ENCODE measurements at places on chromosomes 6 and 20. TPM values are rescaled to one million over a fixed set of nuclear protein-coding genes. Genes with fewer than 3 reads are reported as not detected.

The NKX2-4 gene
- not detected for total RNA-seq

DNA sequence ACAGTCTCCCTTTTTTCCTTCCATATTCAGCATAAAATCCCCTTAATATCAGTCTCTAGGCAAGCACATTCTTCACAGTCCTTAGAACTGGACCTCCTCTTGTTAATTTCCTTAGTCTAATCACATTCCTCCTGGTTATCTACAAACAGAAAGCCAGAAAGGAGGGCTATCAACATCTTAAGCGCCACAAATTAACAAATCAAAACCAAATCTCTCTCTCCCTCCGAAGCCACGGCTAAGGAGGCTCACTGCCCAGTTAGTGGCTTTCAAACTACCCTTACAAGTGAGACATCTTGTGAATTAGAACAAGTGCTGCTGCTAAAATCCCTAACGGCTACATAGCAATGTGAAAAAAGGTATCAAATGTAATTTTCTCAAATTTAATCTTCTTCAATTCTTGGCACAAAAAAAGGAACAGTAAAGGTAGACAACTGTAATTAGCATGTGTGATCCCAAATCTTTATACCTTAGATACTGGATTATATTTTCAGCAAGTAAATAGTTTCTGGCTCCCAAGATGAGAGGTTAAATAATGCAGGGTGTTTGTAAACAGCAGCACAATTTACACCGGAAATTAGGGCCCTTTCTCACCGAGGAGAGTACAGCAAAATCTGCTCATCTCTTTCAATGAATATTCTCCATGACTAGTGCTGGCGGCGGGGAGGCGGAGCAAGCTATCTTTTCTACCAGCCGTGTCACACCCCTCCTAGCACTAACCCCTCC is 1.4 kb upstream of the TRIM39 start:
- DNase-seq, result peak; percentile 92

- no peak for DNase-seq
These were observed 2.7 kb downstream of the HIVEP2 start for GRCh38 chr6:142942238-142942637.

The MYB gene
- total RNA-seq, result 2.6 TPM

- no peak for DNase-seq
These were observed 57.4 kb upstream of the FOXC1 start for GRCh38 chr6:1552296-1552761.

The YWHAB gene
- total RNA-seq, result 163 TPM

GRCh38 chr6:117601811-117602150 is 530 bp downstream of the GOPC start:
- DNase-seq, result no peak

DNA sequence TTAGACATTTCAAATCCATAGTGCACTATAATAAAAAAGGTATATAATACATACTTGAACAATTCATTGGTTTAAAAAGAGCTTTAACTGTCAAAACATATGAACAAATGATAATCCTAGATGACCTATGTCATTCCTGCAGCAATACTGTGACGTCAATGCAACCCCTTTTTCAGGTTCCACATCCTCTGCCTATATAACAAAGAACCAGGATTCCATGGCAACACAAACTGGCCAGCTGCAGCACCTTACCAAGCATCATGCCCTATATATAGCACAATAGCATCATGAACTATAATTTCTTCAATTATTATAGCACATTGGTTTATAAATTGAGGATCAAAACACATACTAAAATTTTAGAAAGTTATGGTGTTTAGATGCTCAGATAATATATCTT is 578 bp upstream of the PTCHD4 start:
- no peak for DNase-seq

GRCh38 chr20:33662172-33662571 is at the start of gene C20orf144:
C20orf144 (plus strand) TSS chr20:33662327; CDS start chr20:33662346, 19 bp downstream.
- DNase-seq, result no peak

The GNMT gene
- total RNA-seq, result 1.2 TPM

GRCh38 chr20:4546786-4547185 is 174.9 kb upstream of the PRND start:
- DNase-seq, result no peak

DNA sequence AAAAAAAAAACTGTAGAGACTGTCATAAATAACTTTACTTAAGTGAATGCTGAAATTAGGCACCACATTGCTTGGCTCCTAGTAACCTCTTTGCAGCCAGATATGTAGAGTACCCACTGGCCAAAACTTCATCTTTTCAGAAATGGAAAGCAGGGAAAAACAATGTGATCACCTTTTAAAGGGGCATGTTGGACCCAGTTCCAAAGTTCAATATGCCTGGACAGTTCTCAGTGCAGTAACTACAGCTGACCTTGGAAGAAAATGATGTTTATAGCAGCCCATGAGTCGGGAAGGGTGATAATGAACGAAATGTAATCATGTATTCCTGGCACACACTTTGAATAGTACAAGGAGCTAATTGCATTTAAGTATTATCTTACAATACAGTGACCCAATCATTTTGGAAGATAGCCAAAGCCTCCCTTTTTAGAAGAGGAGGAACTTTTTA is 93.6 kb upstream of the TAB2 start:
- DNase-seq, result no peak

The PBOV1 gene
- total RNA-seq, result not detected

DNA sequence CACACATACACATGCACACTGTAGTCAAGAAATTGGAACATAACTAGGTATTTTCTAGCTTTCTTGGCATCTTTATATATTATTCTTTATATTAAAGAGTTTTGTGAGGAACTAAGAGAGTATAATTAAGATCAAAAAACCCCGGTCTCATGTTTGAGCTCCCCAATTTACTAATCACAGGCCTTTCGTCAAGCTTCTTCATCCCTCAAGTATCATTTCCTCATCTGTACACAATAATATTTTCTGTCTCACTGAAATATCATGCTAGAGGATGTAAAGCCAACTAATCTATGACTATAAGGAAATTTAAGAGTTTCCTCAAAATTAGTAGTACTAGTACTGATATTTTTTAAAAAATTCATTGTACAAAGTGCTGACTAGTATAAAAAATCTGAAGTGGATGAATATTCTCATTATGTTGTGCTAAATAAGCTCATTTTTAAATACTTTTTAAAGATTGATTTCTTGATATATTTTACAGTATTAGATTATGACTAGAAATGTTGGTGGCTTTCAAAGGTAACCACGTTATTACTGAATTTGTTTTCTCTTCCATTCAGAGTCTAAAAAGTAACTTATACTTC is 28.0 kb downstream of the PEX3 start:
- no peak for DNase-seq

The TMEM244 gene
- total RNA-seq, result not detected

The THBD gene
- total RNA-seq, result 2.4 TPM

DNA sequence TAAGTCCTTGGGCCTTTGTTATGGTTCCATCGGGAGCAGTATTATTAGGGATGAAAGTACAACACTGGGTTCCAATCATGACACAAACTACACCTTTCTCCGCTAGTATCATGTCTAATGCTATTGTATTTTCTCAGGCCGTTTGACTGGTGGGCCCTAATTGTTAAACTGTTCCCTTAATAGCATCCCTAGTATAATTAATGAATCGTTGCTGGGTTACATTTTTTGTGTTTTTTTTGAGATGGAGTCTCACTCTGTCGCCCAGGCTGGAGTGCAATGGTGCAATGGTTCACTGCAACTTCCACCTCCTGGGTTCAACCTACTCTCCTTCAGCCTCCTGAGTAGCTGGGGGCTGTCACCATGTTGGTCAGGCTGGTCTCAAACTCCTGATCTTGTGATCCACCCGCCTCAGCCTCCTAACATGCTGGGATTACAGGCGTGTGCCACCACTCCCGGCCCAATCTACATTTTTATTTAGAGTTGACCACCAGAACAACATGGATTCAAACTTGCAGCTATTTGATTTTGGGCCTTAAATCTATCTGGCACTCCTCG is 4.1 kb upstream of the ZNFX1 start:
- no peak for DNase-seq

- no peak for DNase-seq
These were observed 436.9 kb upstream of the IMPG1 start for GRCh38 chr6:76509397-76509796.

GRCh38 chr6:169038691-169039090 is 215.0 kb downstream of the THBS2 start:
- no peak for DNase-seq

The TP53TG5 gene
- total RNA-seq, result 0.36 TPM

DNA sequence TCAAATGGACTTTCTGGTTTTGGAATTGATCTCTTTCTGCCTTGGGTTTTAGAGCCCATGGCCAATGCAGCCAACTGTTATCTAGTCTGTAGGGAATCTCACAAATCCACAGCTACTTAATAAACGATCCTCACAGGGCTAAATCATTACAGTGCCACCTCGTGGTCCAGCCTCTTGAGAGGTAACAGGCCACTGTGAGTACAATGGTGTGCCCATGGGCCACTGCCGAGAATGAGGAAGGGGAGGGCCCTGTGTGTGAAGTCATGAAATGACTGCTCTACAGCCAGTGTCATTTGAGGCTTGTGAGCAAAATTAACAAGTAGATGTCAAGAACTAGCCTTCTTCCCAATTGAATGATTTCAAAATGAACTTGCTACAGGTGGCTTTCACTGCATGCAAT is 54.3 kb upstream of the GMPR start:
- no peak for DNase-seq

The B3GALT4 gene
- 11.1 TPM for total RNA-seq

The BTNL2 gene
- not detected for total RNA-seq

DNA sequence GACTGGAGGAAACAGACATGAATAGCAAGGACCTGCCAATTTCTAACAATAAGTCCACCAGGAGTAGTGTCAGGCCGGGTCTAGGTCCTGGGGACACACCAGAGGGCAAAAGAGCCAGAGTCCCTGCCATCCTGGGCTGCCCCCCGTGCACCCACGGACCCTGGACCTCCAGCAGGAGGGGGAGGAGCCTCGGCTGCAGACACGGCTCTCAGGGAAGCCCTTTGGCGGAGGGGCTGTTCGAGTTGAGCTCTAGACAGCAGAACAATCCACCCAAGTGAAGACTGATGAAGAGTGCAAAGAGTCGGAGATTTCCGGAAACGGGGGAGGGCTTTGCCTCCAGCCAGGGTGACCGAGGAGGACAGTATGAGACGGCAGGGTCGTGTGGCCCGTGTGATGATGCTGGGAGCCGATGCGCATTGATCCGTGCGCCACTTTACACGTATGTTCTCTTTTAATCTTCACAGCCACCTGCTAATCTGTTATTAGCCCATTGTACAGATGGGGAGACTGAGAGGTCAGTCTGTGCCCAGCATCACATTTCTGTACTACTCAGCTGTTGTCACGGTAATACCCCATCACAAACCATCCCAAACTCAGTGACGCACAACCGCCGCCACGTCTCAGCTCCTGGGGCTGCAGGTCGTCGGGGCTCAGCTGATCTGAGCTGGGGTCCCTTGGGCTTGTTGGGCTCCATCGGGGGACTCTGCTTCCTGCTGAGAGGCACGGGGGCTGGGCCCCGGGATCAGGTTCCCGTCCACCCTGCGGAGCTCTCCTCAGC is 502.0 kb downstream of the PREX1 start:
- DNase-seq, result no peak

The ULBP3 gene
- 0.44 TPM for total RNA-seq

- no peak for DNase-seq
These were observed 235.7 kb downstream of the MYLK4 start for GRCh38 chr6:2514965-2515543.

DNA sequence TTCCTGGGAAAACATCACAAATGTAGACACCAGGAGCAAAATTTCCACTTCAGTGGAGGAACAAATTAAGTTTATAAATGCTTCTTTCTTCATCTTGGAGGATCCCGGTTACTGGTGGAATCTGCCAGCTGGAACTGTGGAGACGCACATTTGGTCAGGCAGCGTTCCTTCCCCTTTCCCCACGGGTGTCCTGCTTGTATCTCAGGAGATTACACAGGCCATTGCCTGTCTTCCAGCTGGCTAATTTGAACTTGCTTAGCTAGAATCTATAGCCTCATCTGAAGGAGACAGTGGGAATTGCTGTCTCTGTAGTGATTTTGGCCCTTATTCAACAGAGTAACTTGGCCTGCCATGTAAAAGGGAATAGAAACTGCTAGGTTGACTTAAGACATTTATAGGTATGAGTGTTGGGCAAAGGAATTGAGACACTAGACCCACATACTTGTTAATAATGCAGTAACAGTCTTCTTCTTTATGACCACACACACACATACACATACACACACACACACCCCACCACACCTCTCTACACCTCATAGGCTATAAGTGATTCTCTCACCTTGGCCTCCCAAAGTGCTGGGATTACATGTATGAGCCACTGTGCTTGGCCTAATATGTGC is 34.4 kb downstream of the TSBP1 start:
- no peak for DNase-seq

GRCh38 chr6:167279766-167280446 is 11.2 kb upstream of the UNC93A start:
- no peak for DNase-seq

The PAX1 gene
- total RNA-seq, result not detected

The SMOC2 gene
- not detected for total RNA-seq

DNA sequence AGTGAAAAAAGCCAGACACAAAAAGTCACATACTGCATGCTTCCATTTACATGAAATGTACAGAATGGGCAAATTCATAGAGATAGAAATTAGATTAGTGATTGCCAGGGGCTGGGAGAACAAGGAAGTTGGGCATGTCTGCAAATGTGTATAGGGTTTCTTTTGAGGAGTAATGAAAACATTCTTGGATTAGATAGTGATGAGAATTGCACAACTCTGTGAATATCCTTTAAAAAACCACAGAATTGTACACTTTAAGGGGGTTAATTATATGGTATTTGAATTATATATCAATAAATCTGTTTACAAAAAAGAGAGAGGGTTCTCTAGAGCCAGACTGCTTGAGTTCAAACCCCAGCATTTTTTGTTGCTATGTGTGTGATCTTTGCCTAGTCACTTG is 188.1 kb downstream of the CDC5L start:
- DNase-seq, result no peak

- no peak for DNase-seq
These were observed 110.0 kb upstream of the KCNK16 start for GRCh38 chr6:39432330-39433025.

DNA sequence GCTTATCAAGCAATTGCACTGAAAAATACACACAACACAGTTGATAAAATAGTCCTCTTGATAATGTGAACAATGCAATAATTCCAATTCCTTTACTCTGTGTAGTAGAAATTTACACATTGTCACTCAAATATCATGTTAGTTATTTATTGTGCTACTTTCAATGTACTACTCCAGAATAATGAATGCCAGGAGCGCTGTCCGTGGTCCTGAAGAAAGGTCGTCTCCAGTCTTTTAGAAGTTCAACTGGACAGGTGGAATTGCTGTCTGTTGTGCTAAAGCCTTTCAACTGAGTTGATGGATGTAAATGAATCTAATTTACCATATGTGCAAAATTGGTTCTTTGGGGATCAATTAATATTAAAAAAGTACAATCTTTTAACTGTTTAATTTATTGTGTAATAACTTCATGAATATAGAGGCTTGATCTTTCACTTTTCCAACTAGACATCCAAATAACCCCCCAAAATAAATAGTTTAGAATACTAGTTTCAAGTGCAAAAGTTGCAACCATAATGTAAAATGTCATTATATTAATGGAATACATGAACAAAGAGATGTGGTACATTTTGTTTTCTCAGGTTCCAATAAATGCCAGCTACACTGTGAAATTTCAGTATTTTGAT is 3.2 kb downstream of the GRIK2 start:
- peak; percentile 5 for DNase-seq
